NCI-H187 (cell line): ENCODE measurements at places on chromosomes 16 and 17.

- DNase-seq = peak; percentile 60
These were observed 6.9 kb downstream of the DOK4 start for GRCh38 chr16:57479205-57479975.

GRCh38 chr17:41676058-41676419 lies 12.6 kb upstream of the EIF1 start:
- no peak for DNase-seq

- DNase-seq = no peak
These were observed 90.9 kb upstream of the PLCG2 start for GRCh38 chr16:81688182-81688581.

- no peak for DNase-seq
These were observed 50.7 kb downstream of the RNF213 start for GRCh38 chr17:80311216-80311827.

- DNase-seq = no peak
These were observed 20.7 kb downstream of the PHKB start for GRCh38 chr16:47481698-47482374.

- DNase-seq = no peak
These were observed 23.0 kb upstream of the IL21R start for GRCh38 chr16:27378871-27379481.

DNA sequence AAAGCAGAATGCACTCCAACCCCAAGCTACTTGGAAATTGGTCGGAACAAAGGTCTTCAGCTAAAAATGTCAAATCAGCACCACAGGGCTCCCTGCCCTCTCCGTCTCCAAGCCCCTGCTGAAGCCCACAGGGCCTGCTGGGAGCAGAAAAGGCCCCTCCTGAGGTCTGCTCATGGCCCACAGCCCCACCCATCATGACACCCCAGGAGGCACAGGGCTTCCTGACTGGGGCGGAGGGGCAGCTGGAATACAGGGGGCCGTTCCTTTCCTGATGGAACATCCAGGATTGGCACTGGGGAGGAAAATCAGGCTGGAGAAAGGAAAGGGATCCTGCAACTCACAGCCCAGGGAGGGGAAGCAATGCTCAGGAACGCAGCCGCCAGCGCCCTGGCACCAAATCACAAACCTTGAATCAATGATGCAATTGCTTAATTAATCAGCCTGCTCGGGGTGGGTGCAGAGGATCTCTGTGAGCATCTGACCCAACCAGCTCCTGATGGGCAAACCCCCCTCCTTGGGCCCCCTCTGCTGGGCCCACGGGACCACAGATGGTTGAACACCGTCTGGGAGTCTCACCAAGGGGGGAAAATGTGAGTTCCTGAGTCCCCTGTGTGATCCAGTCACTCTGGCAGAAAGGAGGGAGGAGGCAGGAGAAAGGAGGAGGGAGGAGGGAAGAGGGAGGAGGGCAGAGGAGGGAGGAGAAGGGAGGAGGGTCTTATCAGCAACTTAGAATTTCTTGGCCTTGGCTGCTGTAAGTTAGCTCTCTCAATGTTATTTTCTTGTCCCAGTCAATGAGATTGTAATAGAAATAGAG lies 155.5 kb downstream of the ZNF423 start:
- DNase-seq = no peak

DNA sequence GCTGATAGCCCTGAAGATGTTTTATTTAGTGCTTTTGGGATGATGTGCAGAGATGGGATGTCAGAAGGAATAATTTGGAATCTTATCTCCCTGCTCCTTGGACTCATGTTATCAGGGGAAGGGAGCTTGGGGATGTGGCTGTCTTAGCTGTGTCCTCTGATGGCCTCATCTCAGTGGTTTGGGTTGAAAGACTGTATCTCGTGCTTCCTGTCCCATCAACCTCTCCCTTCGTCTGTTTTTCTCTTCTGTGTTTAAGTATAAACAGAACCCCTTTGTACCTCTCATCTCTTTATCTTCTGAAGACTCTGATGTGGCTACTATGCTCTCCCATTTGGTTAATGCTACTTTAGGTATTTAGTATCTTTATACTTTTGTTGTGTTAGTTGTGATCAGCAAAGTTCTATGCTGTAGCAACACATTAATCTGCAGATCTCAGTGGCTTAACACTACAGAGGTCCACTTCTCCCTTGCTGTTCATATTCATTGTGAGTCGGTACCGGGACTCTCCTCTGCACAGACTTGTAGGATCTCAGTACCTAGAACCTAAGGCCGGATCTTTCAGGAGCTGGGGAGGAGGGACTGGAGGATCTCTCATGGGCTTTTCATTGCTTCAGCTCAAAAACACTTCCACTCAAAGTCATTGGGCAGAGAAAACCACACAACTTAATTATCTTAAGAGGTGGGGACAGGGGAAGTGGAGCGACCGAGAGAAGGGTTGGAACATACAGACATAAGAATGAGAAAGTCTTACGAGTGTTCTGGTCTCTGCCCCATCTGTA lies 28.8 kb downstream of the PRKCA start:
- DNase-seq = no peak

- no peak for DNase-seq
These were observed 14.4 kb downstream of the TRIM25 start for GRCh38 chr17:56899403-56899802.

DNA sequence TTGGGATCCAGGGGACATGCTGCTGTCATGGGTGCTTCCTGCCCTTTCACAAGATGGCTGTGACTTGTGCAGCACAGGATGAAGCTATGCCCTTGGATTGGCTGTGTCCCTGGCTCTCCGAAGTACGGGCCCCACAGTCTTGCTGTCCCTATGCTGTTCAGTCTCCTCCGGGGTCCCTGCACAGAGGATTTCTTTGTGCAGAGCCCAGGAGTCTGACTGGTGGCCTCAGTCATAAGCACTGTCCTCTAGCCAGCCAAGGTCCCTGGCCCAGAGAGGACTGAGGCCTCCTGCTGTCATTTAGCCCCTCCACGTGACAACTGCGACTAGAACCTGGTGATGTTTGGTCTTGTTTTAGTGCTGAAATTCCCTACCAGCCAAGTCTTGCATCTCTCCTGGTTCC lies 42.4 kb upstream of the CRISPLD2 start:
- DNase-seq = no peak

- no peak for DNase-seq
These were observed 818 bp upstream of the NRN1L start for GRCh38 chr16:67883872-67884261.

GRCh38 chr17:81993729-81994592 lies 16.5 kb downstream of the ASPSCR1 start:
- DNase-seq = no peak

GRCh38 chr17:28345419-28346198 lies 10.0 kb downstream of the TNFAIP1 start:
- no peak for DNase-seq

- no peak for DNase-seq
These were observed 46.1 kb downstream of the TBX4 start for GRCh38 chr17:61498042-61498994.

DNA sequence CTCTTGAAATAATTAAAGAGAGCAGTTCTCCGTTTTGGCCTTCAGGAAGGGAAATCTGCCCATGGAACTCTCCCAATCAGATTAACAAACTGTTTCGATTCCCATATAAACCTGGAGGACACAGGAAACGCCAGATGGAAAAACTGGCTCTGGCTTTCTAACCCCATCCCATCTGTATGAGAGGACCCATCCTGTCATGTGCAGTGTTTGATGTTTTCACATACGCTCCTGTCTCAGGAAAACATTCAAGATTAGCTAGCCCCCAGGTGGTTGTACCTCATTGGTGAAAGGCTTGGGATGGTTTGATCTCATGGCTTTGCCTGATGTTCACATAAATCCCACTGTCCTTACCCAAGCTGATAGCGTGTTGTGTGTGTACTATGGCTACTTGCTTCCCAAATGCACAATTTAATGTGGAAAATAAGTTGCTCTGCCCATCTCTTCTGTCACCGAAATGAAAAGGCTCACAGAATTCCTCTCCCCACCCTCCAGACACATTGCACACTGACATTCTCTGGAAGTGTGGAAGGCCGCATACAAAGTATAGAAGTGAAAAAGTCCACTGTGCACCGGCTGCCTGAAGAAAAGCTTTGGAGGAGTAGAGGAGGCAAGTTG lies 18.2 kb upstream of the ERN1 start:
- DNase-seq = no peak

GRCh38 chr17:83173914-83174361 lies 94.5 kb downstream of the METRNL start:
- DNase-seq = no peak

DNA sequence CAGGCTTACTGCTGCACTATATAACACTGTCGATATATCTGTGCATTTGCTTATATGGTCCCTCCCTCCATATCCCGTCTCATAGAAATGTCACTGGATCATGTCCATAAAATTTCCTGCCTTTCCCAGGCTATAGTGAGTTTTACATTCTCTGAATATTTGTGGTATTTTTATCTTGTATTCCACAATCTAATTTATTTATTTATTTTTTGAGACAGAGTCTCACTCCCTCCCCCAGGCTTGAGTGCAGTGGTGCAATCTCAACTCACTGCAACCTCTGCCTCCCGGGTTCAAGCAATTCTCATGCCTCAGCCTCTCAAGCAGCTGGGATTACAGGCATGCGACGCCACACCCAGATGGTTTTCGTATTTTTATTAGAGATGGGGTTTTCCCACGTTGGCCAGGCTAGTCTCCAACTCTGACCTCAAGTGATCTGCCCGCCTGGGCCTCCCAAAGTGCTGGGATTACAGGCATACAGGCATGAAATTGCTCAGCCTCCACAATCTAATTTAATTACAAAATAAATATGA lies 12.9 kb downstream of the TRIM37 start:
- DNase-seq = no peak

- no peak for DNase-seq
These were observed 6.7 kb downstream of the CLEC19A start for GRCh38 chr16:19292186-19292585.

- no peak for DNase-seq
These were observed 14.4 kb downstream of the B9D1 start for GRCh38 chr17:19348081-19348650.

DNA sequence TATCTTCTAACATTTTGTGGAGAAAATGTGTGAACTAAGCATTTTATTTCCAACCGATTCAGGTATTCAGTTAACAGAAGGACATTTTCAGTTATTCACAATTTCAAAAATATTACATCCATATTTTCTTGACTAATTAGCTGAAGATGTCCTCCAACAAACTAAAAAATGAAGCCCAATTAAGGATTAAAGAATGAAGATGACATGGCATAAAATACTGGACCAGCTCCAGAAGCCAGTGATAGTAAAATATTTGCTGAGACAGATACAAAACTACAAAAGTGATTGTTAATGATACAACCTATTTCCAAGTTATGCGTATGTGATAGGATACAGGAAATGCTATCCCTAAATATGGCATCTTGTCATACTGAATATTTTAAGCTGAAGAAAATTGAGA lies 48.6 kb downstream of the PMP22 start:
- no peak for DNase-seq
